ENCODE measurements at places on chromosomes 5 and 9.

DNA sequence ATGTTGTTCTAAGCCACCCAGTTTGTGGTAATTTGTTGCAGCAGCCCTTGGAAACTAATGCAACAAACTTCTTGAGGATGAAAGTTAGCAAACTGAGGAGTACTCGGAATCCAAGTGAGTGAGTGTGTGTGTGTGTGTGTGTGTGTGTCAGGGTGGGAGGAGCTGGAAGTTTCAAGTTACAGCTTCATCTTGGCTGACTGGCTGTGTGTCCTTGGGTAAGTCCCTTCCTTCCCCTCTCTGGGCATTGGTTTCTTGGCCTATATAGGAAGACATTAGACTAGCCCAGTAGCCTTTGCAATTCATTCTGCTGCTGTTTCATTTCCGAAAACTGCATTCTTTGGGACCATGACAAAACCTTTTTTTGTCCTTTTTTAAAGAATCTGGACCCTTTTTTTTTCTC lies 157.2 kb downstream of the MELK start:
- DNase-seq: no peak

DNA sequence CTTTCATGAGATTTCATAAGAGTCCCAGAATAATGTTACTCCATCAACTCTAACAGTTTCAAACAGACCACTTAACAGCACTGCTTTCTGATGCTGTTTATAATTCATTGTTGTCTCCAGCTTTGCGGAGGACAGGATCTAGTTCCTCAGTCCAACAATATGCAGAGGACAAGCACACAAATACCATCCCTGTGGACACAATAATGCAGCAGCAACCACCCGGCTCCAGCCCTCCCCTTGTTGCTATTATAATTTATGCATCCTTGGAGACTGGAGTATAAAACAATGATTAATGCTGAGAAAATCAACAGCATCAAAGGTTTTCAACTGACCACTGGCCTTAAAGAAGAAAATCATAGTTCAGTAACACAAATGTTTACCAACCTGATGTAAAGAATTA lies 108.3 kb downstream of the DENND1A start:
- no peak for DNase-seq

DNA sequence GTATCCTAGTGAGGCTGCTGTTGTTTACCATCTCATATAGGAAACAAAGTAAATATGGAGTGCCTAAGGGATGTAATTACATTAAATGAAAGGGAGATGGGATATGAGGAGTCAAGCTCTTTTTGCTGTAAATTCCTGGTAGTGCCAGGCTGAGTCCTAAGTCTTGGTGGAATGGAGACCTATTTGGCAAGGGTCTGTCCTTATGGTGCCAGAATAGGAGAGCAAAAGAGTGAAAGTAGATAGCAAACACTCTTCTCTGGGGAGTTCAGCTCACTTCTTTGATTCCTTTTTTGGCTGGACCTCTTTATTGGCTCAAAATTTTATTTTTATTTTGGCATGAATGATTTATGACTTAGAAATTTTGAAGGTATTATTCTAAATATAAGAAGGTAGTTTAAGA lies 380.8 kb downstream of the TMEM232 start:
- DNase-seq: no peak

GRCh38 chr5:134349463-134349862 lies 17.5 kb downstream of the CDKL3 start:
- DNase-seq: no peak

GRCh38 chr9:15048772-15049171 lies 138.5 kb upstream of the FREM1 start:
- DNase-seq: no peak

GRCh38 chr9:114953959-114954358 lies 23.6 kb upstream of the TNFSF8 start:
- DNase-seq: no peak

DNA sequence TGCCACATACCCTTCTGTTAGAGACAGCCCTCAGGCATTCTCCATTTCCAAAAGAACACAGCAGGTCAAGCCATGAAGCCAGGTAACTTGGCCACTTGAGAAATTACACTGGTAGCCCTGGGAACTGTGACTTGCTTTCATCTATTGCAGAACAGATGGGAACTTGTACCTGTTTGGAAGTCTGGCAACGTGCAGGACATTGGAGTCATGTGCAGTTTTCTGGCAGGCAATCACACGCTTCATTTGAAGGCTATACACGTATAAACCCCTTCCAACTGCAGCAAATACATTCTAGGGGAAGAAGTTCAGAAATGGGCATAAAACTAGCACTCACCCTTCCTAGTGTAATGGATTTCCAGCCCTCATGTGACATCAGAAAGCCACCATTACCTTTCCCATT lies 54.0 kb downstream of the WDR41 start:
- no peak for DNase-seq

DNA sequence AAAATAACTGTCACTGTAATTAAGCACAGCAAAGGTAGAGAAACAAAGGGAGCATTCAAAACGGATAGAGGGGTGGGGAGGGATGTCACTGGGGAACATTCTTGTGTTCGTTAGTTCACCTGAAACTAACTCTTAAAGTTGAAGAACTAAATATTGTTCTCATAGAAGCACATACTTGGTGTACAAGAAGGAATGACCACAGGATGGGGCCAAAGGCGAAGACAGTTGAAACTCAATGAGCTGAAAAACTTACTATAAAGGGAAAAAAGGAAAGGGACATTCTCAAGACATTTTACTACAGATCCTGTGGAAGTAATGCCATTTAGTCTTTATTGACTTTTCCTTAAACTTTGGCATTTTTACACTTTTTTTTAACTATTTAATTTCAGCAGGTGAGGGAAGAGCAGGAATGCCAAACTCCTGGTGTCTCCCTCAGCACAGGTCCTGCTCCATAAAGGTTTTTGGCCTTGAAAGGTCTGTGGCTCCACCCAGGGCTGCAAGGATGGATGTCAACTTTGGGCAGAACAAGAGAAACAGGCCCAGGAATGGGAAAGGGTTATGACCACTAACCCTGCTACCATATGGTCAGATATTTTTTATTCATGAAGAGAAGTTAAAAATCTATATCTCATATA lies 197.6 kb upstream of the RASA1 start:
- DNase-seq: no peak

- DNase-seq: no peak
Measured at GRCh38 chr9:111034170-111034897, 3.9 kb downstream of the LPAR1 start.

- DNase-seq: no peak
Measured at GRCh38 chr5:168184103-168184502, 107.3 kb upstream of the WWC1 start.

- peak; percentile 40 for DNase-seq
Measured at GRCh38 chr9:126327006-126327713, 531 bp downstream of the MVB12B start.

- DNase-seq: no peak
Measured at GRCh38 chr5:93723005-93723404, 18.4 kb downstream of the POU5F2 start.

DNA sequence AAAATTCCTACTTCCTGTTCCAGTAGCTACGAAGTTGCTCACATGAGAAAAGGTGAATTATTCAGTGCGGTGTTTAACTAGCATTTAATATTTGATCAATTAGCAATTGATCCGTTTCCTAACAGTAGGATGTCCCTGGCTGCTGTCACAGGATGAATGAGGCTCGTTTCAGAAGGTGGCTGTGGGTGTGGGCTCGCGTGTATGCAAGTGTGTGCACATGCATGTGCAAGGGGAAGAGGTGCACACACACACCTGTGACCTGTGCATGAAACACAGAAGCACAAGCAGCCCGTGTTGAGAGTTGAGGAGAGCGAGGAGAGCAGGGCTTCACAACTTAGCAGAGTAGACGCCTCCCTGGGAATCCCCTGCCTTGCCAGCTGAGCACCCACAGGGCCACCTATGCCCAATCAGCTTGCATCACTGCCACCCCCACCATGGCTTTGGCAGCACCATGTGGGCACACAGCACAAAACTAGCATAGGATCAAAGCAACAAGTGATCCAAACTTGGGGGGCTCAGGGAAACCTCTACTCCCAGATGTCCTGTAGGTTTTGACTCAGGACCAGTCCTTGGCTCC lies 107.2 kb downstream of the C5orf15 start:
- DNase-seq: no peak
